ENCODE measurements at places on chromosomes 13 and 19. TPM values are rescaled to one million over a fixed set of nuclear protein-coding genes. Genes with fewer than 3 reads are reported as not detected.

The B3GNT3 gene
- not detected for total RNA-seq

The YJU2 gene
- 17.4 TPM for total RNA-seq

The KLK14 gene
- not detected for total RNA-seq

The DLL3 gene
- 0.19 TPM for total RNA-seq

The MEIOSIN gene
- not detected for total RNA-seq

The GPC6 gene
- total RNA-seq: 0.94 TPM

The NLRP4 gene
- total RNA-seq: not detected

The FLT3LG gene
- total RNA-seq: 1.1 TPM

The PPM1N gene
- 0.90 TPM for total RNA-seq

Data from endothelial cell of coronary artery (primary cell).